Activated CD4-positive, alpha-beta T cell treated with anti-CD3 and anti-CD28 coated beads, Interleukin-2, amount 10 ng/mL, durations not matched to agents 24 days and 14 days (primary cell): ENCODE measurements at places on chromosomes 11 and 22. TPM values are rescaled to one million over a fixed set of nuclear protein-coding genes. Genes with fewer than 3 reads are reported as not detected.

GDPD4 gene
- total RNA-seq = not detected in 2 replicates

CTR9 gene
- total RNA-seq = 43.9 and 44.3 TPM in 2 replicates

- no peak overlapping the region for H3K27ac ChIP-seq
- no peak overlapping the region for H3K4me3 ChIP-seq
- no peaks in the 10 kb centered on the region for H3K4me1 ChIP-seq
- H3K36me3 ChIP-seq = no peaks in the 10 kb centered on the region
Measured at GRCh38 chr11:70500076-70500847, 101.9 kb downstream of the CTTN start.

GRCh38 chr11:18248561-18248960 is at the start of gene SAA2:
Gene SAA2, minus strand, starts transcription at chr11:18248668. Its CDS starts 657 bp downstream, at chr11:18248011.
- no peaks in the 10 kb centered on the region for H3K36me3 ChIP-seq
- peaks cover 28% of the 10 kb centered on the region for H3K4me1 ChIP-seq
- H3K4me3 ChIP-seq = no peak within 1 kb of the TSS

DNA sequence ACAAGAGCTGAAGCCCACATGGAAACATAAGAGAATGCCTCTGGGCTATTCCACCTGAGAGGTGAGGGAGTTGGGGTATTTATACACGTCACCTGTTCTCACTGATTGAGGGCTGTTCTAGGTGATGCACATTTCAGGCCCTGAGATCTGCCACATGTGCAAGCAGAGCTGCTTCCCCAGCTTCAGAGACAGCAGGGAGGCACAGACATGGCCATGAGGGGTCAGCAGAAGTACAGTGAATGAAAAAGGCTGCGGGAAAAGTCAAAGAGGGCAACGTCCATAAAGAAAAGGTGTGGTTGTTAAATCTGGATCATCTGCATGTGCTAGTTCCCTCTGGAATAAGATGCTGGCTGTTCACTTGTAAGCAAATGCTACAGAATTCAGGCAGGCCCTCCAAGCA is 75.4 kb downstream of the GAB4 start:
- H3K27me3 ChIP-seq = peaks cover 23% of the 10 kb centered on the region
- no peaks in the 10 kb centered on the region for H3K36me3 ChIP-seq
- no peak for DNase-seq
- no peak overlapping the region for H3K27ac ChIP-seq

- DNase-seq = peak; percentile 69
- no peaks in the 10 kb centered on the region for H3K27me3 ChIP-seq
- H3K4me1 ChIP-seq = peaks cover 68% of the 10 kb centered on the region
- H3K36me3 ChIP-seq = peaks cover 28% of the 10 kb centered on the region
- H3K27ac ChIP-seq = peak overlapping the region; percentile 93
Measured at GRCh38 chr22:40332319-40332781, 13.9 kb upstream of the ADSL start.
